ENCODE measurements at places on chromosomes 2 and 18.

- no peak for DNase-seq
Observed at GRCh38 chr18:77001041-77001440, 131.5 kb downstream of the MBP start.

- no peak for DNase-seq
Observed at GRCh38 chr2:241072553-241073165, 29.4 kb downstream of the MTERF4 start.

DNA sequence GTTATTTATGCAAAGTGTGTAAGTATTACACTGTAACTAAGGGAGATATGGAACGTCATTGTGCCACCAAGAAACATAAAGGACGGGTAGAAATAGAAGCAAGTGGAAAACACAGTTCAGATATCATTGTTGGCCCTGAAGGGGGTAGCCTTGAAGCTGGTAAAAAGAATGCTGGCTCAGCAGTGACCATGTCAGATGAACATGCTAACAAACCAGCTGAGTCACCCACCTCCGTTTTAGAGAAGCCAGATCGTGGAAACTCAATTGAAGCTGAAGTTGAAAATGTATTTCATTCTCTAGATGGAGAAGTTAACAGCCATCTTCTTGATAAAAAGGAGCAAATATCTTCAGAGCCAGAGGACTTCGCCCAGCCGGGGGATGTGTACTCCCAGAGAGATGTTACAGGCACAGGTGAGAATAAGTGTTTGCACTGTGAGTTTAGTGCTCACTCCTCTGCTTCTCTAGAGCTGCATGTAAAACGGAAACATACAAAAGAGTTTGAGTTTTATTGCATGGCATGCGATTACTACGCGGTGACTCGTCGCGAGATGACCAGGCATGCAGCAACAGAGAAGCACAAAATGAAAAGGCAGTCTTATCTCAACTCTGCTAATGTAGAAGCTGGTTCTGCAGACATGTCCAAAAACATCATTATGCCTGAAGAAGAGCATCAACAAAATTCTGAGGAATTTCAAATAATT, 36.1 kb downstream of the ZNF407 start:
- DNase-seq, result no peak

GRCh38 chr2:217429981-217430500, 570.2 kb upstream of the TNP1 start:
- no peak for DNase-seq

- DNase-seq, result no peak
Observed at GRCh38 chr2:143691121-143691520, 561.9 kb downstream of the ARHGAP15 start.

DNA sequence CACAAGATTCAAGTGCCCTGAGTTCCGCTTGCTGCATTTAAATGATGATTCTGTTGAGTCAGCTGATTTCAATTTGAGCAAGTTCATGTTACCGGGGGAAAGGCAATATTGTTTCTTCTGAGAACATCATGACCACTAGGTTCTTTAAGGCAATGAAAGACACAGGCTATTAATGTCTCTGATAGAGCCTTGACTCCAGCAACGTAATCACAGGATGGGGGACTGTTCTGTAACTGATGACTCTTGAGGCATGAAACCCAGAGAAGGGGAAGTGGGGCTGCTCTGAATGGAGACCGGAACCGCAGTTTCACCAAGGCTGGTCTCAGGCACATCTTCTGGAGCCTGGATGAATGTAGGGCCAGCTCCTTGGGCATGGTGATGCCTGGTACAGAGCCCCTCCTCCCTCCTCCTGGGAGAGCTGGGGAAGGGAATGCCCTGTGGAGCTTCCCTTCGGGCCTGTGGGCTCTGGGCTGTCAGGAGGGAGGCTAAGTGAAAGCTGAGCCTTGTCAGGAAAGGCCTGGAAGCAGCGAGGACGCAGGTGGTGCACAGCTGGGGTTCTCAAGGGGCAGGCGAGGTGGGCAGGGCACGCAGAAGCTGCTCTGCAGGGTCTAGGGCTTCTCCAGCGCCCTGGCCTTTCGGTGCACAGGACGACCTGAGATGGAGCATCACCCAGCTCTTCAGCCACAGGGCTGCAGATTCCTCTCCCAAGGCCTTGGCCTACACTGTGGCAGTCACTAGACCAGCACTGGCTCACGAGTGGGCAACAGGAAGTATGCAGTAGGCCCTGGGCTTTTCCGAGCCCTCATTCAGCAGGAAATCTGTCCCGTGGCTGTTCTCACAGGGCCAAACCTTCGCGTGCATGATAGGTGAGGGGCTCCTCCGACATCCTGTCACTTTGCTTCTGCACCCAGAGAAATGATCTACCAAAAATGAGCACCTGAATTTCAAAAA, 36.6 kb upstream of the PRLH start:
- DNase-seq, result no peak

GRCh38 chr2:30775833-30776232, 31.4 kb downstream of the CAPN13 start:
- DNase-seq, result no peak

GRCh38 chr2:233746475-233747282, 13.4 kb upstream of the UGT1A1 start:
- DNase-seq, result no peak

- DNase-seq, result no peak
Observed at GRCh38 chr2:21330786-21331391, 207.1 kb downstream of the TDRD15 start.

GRCh38 chr2:165268754-165269153, 29.5 kb downstream of the SCN2A start:
- DNase-seq, result no peak

GRCh38 chr2:238942080-238942725, 94.3 kb downstream of the TWIST2 start:
- DNase-seq, result no peak

- DNase-seq, result no peak
Observed at GRCh38 chr2:72562451-72563153, 263.2 kb downstream of the EXOC6B start.

GRCh38 chr2:194166818-194167217, 1490.2 kb upstream of the SLC39A10 start:
- no peak for DNase-seq

DNA sequence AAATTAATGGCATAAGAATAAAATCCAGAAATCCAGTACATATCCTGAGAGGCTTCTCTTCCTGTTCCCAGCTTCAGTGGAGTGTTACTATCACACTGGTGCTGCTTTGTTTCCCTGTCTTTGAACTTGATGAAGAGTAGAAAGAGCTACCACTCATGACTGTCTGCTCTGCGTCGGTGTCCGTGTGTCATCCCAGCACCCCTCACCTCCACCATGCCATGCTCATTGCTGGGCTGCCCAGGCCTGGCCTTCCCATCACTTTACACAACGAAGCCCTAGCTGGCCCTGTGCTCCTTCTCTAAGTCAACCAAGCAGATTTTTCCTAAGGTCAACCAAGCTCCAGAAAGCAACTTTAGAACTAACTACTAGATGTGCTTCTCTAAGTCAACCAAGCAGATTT, 215.4 kb downstream of the DOK6 start:
- DNase-seq, result no peak

GRCh38 chr18:51169731-51170130, 27.8 kb downstream of the MEX3C start:
- DNase-seq, result no peak

DNA sequence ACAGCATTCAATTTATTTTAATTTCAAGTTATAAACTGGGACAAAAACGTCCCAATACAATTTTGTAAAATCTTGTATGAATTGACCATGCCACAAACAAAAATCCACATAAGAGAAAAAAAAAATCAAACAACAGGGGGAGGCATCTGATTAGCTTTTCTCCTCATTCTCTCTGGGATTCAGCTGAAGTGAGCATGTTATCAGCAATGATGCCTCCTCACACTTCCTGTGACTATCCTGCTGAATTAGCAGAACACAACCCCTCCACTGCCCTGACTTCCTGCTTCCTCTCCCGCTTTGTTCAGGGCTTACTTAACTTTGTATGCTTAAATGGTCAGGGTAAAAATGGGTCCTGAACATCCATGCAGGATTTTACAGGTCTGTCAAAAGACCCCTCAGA, 132.2 kb upstream of the ITGB6 start:
- DNase-seq, result no peak

- no peak for DNase-seq
Observed at GRCh38 chr18:58502628-58503027, 126.3 kb downstream of the ALPK2 start.

DNA sequence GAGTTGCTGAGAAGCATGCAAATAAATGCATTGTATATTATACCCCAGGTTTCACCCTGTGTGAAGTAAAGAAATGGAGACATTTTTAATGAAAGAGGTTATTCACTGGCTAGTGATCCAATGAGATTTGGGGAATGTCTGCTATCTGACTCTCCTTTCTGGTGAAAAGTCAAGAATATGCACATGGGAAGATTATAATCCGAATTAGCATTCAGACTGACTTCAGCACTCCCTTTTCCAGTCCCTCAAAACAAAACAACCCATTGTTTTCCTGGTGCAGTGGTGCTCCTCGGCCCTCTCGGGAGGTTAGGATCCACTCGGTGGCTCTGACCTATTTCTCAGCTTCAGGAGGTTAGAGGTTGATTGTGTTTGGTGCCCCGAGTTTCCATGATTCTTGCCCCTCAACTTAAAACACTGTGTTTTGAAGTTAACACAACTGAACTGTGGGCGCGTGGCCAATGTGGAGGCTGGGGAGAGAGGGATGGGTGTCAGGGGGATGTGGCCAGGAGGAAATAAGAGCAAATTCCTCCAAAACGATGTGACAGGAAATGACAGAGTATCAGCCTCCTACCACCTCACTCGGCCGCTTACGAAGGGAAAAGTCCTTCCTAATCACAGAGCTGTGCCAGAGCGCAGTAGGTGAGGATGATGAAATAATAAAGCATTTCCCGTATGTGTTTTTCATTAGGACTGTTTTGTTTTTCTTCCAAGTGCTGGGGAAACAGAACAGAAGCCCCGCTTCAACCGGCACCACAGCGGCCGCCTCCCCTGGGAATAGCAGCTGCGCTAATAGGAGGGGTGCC, 440.1 kb downstream of the MTX2 start:
- peak; percentile 65 for DNase-seq

DNA sequence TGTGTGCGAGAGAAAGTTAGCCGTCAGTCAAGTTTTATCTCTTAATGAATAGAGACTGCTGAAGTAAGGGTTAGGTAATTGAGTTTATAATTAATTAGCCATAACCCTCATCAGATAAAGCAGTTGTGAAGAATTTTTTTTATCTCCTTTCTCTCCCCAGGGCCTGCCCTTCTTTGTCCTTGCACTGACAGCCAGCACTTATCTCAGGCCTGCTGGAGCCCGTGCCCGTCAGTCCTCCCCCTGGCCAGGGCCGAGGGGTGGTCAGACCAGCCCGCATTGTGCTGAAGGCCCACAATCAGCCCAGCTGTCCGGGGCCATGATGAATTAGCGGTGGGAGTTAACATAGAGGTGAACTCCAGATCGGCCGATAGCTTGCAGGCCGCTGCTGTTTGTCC, 315.7 kb downstream of the GBX2 start:
- DNase-seq, result no peak

DNA sequence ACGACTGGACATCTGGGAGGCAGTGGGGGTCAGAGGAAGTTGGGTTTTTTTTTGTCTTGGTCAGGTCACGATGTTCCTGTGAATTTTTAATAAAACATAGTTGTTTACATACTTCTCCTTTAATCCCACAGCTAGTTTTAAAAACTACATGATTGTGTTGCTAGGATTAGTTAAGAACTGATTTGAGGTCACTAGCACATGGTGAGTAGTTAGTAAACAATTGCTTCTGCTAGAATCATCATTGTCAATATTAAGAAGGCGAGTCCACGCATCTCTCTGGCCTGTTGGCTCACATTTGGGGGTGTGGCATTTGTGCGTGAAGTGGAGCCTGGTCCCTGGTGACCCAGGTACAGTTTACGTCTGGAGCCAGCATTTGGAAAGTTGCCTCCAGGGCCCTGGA, 59.4 kb downstream of the AGAP1 start:
- DNase-seq, result no peak

GRCh38 chr2:127129937-127130336, 23.0 kb upstream of the BIN1 start:
- DNase-seq, result no peak

DNA sequence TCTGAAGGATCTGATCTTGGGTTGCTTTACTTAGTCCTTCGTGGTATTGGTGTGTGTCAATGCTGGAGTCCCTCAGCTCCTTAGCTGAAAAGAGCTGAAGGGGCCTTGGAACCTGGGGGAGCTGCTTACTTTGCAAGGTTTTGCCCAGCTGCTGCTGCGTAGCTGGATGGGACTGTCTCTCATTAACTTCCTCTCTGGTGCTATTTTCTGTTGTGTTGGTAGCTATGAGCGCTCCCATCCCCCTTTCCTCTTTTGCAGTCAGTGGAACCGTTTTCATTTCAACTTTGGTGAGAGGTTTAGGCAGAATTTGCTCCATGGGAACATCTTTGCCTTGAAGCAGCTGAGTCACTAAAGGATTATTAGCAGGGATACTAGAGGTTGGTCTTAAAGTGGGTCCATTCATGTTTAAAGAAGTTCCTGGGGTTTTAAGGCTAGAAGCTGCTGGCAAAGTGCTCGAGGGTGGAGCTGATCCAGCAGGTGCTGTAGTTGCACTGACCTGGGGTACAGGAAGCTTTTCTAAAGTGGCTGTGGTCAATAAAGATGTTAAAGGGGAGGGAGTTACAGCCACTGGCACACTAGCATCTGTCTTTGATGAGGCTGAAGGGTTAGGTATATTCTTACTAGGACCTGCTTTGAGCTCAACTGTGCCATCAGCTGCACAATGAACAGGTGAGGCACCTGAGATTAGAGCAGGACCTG, 69.9 kb upstream of the DTNB start:
- DNase-seq, result no peak

- DNase-seq, result no peak
Observed at GRCh38 chr18:34339155-34339554, 114.4 kb upstream of the NOL4 start.

- no peak for DNase-seq
Observed at GRCh38 chr2:10234409-10235094, 68.2 kb upstream of the HPCAL1 start.

- no peak for DNase-seq
Observed at GRCh38 chr2:239853706-239854327, 171.3 kb downstream of the NDUFA10 start.

GRCh38 chr2:241313543-241314095, 1.9 kb downstream of the HDLBP start:
- no peak for DNase-seq

DNA sequence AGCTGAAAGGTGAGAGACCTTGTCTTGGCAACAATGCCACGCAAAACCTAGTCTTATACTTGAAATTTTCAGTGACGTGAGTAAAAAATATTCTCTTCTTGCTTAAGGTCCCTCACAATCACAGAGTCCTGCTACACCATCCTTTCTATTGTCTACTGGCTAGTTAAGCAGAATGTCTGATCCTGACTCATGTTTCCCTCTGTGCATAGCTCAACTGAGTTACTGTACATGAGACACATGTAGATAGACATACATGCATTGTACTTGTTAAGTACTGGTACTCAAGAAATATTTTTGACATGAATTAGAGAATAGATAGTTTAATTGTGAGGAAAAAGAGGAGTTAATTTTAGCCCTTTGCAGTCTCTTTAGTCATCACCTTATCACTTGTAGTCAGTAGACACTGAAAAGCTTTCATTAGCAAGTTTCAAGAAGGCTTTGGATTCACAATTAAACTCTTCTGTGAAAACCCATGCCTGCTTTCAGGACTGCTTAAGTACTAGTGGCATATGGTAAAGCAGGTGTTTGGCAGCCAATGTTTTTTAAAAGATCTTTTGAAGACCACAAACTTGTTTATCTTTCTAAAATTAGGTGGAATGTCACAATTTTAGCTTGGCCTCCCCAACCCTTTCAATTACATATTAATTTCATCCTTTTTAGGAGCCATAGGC, 158.7 kb upstream of the CCDC150 start:
- DNase-seq, result no peak

- no peak for DNase-seq
Observed at GRCh38 chr18:26544451-26544850, 3.9 kb downstream of the KCTD1 start.
